ENCODE measurements at places on chromosomes 7 and 10.
A peak's percentile ranks its signal among the peaks of the same experiment; 100 is the strongest.

DNA sequence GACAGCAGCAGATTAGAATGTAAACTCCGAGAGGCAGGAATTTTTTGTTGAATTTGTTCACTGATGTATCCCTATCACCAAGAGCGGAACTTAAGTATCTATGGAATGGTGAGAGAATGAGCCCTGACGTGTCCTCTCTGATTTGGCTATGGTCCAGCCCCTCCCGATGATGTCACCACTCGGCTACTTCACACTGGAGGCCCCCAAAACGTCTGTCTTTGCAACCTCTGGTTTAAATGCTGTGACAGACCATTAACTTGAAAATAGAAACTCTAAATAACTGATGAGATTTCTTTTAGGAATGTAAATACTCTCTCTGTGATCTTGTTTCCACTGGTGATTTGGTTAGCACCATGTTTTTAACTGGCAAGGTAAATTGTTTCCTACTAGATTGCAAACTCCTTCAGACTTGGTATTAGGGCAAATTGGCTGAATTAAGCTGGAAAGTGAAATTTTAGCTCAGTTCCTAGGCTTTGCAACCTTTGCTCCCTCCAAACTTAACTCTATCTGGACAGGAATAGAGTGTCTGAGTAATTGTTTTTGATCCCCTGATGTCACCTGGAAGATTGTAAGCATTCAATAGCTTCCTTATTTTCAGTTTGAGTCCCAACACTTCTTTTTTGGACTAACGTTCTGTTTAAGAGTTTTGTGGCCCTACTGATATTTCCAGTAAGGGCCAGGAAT lies 19.1 kb downstream of the SLC16A12 start:
- DNase-seq = peak; percentile 90

DNA sequence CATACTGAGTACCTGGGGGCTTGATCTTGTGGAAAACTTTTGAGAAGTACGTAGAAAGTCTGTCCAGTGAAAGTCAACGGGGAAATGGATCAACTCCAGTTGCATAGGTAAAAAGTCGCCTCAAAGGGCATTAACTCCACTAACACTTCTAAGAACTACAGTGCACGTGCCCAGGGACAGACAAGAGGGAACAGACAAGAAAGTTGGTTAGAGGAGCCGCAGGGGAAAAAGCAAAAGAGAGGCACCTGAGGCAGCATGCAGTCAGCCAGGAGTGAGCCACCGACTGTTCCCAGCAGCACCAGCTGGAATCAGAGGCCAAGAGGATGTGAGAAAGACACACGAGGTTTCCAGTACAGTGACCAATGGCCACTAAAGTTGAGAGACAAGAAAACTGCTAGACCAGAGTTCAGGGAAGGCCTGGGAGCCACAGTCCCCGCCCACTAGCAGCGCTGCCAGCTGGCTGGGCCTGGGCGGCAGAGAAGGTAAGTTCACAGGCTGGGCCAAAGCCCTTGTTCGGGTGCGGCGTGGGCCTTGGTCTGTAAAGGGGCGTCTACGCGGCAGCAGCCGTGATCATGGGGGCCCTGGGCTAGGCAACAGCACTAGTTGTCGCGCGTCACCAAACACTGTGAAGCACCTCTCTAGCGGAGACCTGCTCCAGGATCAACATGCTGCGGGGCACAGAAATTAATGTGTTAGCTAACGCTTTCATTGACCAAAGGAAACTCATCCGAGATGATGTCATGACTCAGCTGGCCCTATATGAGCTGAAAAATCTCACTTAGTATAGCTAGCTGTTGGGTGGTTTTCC lies 14.0 kb downstream of the ITGB1 start:
- no peak for DNase-seq

GRCh38 chr10:110181911-110182310 lies 25.5 kb upstream of the MXI1 start:
- DNase-seq = no peak

DNA sequence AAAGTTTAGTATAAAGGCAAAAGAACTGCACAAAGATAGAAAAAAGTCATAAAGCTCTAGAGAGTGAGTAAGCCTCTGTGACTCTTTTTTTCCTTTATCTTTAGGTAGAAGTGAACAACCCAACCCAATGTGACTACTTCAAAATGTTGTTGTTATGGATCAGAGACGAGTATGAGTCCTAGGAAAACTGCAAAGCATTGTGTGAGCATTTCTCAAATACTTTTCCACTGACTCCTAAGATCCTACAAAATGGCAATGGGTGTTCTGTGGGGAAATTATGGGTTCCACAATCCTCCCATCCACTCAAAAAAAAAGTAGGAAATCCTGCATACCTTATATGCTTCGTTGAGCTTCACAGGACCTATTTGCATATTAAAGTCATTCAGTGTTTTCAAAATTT lies 177.1 kb downstream of the DGKI start:
- no peak for DNase-seq

DNA sequence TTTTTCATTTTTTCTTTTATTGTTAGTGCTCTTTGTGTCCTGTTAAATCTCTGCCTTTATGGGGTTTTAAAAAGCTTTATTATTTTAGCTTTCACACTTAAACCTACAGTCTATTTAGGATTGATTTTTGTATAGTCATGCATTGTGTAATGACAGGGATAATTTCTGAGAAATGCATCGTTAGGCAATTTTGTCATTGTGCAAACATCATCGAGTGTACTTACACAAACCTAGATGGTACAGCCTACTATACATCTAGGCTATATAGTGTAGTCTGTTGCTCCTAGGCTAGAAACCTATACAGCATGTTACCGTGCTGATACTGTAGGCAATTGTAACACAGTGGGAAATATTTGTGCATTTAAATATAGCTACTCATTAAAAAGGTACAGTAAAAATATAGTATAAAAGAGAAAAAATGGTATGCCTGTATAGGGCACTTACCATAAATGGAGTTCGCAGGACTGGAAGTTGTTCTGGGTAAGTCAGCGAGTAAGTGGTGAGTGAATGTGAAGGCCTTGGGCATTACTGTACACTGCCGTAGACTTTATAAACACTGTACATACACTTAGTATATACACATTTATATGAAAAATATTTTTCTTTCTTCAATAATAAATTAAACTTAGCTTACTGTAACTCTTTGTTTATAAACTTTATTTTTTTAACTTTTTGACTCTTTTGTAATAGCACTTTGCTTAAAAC lies 16.0 kb downstream of the UBE2D1 start:
- no peak for DNase-seq

DNA sequence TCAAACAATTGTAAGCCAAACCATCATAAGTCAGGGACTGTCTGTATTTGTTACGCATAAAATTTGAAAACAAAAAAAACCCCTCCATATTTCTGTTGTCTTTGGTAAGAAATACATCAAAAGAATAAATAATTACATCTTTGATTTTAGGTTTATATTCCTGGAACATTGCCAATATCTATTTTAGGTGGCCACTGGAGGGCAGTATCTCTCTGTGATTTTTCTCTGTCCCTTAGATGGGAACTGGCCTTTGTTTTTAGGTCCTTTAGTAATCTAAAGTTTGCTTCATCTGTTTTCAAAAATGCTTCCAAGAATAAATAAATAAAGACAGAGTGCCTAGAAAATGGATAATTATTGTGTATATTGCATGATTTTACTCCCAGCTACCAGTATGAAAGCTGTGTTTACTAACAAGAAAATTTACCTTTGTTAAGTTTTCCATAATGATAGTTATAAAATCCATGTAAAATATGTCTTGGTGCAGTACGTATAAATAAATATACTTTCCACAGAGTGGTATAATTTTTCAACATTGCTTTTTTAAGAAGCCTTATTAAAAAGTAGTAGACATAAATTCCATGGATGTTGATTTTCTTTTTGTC lies 64.2 kb downstream of the PHYHIPL start:
- DNase-seq = peak; percentile 32

GRCh38 chr7:135845415-135846075 lies 96.9 kb upstream of the FAM180A start:
- DNase-seq = no peak

DNA sequence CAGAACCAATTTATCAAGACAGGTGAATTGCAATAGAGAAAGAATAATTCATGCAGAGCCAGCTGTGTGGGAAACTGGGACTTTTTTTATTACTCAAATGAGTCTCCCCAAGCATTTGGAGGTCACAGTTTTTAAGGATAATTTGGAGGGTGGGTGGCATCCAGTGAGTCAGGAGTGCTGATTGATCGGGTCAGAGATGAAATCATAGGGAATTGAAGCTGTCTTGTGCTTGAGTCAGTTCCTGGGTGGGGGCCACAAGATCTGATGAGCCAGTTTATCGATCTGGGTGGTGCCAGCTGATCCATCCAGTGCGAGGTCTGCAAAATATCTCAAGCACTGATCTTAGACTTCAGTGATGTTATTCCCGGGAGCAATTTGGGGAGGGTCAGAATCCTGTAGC lies 9.9 kb upstream of the MYO1G start:
- DNase-seq = no peak

DNA sequence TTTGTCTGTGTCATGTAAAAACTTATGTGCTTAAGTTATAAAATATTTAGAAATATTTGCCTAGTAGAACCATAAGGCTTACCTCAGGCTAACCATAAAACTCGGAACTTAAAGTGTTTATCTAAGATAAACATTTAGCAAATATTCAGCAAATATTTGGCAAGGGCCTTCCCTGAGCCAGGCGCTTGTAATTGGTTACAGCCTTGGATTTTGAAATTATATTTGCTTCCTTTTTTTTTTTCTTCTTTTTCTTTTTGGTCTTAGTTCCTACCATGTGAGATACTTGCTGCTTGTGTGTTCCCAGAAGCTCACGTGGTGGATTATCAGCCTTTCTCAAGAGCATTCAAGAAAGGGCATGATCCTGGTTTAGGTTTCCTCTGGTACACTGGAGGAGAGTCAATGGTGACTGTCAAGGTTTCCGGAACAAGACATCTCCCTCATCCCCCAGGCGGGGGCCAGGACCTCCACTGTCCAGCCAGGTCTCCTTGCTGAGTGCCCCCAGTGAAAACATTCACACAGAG lies 5.2 kb upstream of the BRI3 start:
- no peak for DNase-seq

GRCh38 chr7:84134169-84134568 lies 60.4 kb downstream of the SEMA3A start:
- DNase-seq = no peak

GRCh38 chr7:134886353-134887057 lies 99.8 kb upstream of the AGBL3 start:
- DNase-seq = peak; percentile 63

DNA sequence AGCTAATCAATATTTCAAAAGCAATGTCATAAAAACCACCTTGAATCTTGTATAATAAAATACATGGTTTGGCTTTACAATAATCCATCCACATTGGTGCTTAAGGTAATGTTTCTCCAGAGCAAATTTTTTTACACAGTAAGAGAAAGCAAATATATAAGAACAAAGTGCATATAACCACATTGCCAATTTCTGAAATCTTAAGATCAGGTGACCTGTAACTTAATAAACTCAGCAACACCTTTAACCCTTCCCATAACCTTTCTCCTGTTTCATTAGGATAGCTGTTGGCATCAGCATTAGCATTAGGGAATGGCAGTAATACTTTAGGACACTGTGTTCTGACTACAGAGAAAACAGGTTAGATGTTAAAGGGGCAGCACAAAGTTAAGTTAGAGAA lies 155.9 kb upstream of the SEMA3D start:
- DNase-seq = no peak

GRCh38 chr10:120793088-120793487 lies 58.1 kb upstream of the WDR11 start:
- DNase-seq = no peak

DNA sequence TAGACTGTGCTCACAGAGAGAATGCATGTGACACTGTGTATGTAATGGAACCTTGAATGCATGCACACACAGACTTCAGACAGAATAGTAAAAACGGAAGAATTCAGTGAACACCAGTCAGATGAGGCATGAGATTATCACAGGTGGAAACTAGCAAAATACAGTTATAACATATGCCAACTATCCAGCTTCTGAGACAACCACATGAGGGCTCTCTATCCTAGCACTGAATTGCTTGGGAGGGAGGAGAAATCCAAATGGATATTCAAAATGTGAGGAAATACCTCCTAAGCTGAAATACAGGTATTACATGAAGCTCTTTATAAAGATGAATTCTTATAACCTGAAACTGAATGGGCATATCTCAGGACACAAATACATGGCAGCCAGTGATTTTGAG lies 30.6 kb downstream of the GARS1 start:
- no peak for DNase-seq

DNA sequence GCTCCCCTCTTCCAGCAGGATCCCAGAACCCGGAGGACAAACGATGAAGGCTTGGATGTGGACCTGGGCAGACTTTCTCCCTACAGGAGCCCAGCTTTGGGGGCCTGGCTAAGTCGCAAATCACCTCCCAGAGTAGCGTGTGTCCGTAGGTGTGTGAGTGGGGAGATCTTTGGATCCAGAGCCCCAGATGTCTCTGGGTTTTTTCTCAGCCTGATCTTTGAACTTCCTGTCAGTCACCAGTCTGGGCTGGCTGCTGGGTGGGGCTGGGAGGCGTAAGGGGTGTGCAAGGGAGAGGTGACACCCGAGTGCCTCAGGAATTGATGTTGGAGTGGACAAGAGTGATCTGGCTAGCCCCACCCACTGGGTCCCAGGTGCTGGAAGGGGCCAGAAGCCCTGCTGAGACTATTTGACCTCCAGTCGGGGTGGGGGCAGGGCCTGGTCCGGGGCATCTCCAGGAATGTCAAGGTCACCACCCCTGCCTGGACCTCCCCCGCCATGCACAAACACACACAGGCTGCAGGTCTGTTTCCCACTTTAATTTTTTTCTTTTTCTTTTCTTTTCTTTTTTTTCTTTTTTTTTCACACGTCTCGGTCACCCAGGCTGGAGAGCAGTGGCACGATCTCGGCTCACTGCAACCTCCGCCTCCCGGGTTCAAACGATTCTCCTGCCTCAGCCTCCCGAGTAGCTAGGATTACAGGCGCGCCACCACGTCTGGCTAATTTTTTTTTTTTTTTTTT lies at the start of gene MOGAT3:
TSS of gene MOGAT3 (minus strand) at position 175 of the 738 bp plus-strand sequence. CDS start 182 bp downstream, outside the sequence.
- DNase-seq = no peak

DNA sequence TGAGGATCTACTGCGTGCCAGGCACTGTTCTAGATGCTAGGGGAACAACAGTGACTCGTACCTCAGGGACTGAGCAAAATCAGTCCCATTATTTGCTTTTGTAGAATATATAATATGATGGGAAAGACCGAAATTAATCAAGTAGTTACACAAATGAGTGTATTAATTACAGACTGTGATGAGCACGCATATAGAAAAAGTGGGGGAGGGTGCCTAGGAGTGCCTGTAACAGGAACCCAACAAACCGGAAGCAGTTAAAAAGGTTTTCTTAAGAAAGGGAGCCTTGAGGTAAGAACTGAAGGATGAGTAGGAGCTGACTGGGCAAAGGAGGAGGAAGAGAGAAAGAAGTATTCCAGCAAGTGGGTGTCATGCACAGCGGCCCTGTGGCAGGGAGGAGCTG lies 28.2 kb upstream of the IL6 start:
- no peak for DNase-seq

- no peak for DNase-seq
These were observed 27.7 kb upstream of the AP5Z1 start for GRCh38 chr7:4747746-4748145.

GRCh38 chr7:24883622-24884013 lies 96.4 kb downstream of the OSBPL3 start:
- no peak for DNase-seq

- no peak for DNase-seq
These were observed 56.5 kb upstream of the MPP7 start for GRCh38 chr10:28359334-28359733.

GRCh38 chr10:7952266-7952665 lies 102.2 kb upstream of the GATA3 start:
- DNase-seq = no peak

All from astrocyte of the cerebellum (primary cell).